ENCODE measurements at places on chromosomes 6 and 20.

- no peak for DNase-seq
Observed at GRCh38 chr6:15320693-15321092, 74.8 kb downstream of the JARID2 start.

DNA sequence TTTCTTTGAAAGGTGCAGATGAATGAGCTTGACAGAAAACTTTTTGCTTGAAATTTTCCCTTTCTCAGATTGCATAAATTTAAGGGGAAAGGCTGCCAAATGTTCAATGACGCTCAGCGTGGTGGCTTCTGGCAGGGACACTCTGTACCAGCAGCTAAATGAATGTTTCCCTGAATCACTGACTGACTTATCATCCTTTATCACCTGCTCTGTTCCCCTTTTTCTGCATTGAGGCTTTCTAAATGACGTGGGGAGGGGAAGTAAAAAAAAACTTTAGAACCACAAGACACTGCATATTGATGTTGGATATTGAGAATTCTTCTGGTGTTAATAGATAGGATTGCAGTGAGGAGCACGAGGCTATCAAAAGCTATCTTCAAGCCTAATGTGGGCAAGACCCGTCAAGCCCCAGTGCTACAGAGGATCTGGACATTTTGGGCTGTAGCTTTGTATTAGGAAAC is 46.9 kb upstream of the ENPP5 start:
- DNase-seq = no peak

DNA sequence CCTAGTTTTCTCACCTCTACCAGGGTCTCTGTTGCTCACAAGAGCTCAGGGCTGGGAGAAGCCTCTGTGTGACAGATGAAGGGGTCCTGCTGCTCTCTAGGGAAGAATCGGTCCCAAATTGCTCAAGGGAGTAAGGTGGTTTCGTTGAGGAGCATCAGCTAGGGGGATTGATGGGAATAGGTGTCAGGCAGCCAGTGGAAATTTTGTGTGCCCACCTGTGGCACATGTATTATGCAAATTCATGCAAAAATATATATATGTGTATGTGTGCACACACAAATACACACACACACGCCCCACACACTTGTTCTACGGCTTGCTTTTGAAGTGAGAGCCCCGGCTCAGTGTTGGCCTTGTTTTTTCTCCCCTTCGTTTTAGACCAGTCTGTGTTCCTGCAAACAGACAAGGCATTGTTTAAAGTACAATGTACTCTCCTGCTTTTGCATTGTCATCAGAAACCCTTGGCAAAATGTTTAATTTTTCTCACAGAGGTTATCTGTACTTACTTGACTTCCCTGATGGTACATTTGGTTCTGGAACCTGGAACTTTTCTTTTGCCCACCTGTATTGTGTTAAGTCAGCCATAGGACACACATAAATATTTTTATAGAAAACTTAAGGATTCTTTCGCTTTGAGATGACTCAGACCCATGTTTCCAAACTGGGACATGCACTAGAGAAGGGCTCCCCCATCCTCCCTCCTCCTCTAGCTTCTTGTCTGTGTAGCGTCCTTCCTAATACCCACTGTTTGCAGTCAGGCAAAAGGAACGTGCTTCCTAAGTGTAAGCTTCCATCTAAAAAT is 26.7 kb downstream of the FOXO3 start:
- no peak for DNase-seq

DNA sequence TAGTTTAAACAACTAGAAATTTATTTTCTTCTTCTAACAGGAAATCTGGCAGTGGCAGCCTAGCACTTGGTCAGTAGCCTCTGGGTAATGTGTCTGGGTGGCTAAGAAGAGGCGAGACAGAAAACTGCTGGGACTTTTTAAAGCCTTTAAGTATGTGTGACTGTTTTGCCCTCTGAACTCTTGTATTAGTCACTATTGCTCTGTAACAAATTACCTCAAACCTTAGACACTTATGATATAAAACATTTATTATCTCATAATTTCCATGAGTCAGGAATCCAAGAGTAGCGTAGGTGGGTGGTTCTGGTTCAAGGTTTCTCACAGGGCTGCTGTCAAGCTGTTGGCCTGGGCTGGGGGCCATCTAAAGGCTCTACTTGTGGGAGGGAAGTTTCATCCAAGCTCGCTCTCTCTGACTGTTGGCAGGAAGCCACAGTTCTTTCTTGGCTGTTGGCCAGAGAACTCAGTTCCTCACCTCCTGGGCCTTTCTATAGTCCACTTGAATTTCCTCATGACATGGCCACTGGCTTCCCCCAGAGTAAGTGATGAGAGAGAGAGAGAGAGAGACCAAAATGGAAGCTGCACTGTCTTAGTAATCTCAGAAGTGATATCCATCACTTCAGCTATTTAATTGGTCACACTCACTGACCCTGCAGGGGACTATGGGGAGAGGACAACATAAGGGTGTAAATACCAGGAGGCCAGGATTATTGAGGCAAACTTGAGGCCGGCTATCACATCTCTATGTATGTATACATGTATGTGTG is 17.4 kb upstream of the TBC1D22B start:
- DNase-seq = peak; percentile 59

DNA sequence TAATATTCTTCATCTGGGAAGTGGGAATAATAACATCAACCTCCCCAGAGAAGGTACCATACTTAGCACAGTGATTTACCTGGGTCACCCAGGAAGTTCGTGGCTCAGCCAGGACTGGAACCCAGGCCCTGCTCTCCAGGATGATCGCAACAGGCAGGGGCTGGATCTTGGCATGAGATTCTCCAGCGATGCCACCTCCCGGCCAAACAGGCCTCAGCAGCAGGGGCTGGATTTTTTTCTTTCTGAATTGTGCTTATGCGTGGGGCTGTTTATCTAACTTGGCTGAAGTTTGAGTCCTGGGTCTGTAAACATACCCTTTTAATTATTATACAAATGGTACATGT is 129.5 kb upstream of the PTPN1 start:
- no peak for DNase-seq

DNA sequence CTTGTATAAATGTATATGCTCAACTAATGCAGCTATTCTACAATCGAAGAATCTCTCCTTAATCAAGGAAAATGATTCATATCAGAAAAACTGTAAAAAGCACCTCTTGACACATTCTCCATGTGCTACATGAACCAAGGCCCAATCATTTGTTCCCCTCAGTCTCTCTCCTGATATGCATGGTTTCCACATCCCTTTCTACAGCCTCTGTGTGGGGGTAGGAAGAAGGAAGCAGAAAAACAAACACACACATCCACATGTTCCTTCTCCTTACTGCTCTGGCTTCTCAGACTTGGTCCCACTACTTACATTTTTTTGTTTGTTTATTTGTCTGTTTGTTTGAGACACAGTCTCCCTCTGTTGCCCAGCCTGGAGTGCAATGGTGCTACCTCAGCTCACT is 510.5 kb downstream of the PRKN start:
- DNase-seq = no peak

- DNase-seq = no peak
Observed at GRCh38 chr6:38215651-38216311, 396.3 kb downstream of the ZFAND3 start.

Measured in activated CD8-positive, alpha-beta T cell treated with anti-CD3 and anti-CD28 coated beads, Interleukin-2, amount 10 ng/mL, durations not matched to agents 7 days and 5 days (primary cell).